ENCODE measurements at places on chromosomes 1 and 21.

DNA sequence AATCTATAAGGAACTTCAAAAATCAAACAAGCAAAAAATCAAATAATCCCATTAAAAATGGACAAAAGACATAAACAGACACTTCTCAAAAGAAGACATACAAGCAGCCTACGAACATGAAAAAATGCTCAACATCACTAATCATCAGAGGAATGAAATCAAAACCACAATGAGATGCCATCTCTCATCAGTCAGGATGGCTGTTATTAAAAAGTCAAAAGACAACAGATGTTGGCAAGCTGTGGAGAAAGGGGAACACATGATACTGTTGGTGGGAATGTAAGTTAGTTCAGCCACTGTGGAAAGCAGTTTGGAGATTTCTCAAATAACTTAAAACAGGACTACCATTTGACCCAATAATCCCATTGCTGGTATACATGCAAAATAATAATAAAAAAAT is 226.4 kb downstream of the S1PR1 start:
- no peak for DNase-seq

GRCh38 chr21:26756491-26757159 is 88.6 kb downstream of the ADAMTS1 start:
- no peak for DNase-seq

DNA sequence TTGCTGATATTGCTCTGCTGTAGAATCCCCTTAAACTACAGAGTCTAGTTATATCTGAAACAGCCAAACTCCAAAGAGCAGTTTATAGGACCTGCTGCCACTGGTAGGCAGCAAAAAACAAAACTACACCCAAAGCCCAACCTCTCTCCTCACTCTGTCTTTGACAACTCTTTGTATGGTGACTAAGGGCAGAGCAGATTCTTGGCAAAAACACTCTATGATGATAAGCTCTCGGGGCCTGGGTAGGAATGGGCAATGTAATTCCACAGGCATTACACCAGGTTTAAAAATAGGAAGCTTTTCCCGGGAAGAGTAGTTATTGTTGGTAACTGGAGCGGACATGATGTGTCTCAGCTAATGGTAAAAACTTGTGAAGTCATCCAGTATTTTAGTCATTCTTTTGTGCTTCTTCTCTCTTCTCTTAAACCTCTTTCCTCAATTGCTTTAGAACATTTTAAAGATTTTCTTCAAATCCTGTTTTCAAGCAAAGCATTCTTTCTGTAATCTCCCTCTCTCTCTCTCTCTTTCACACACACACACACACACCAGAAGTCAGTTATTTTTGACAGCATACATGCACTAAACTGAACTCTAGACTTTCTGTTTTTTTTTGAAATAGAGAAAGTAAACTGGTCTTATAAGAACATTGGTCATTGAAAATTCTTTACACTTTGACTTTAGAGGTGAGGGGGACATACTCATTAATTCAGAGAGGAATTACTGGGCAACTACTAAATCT is 193.5 kb downstream of the PAPPA2 start:
- no peak for DNase-seq

DNA sequence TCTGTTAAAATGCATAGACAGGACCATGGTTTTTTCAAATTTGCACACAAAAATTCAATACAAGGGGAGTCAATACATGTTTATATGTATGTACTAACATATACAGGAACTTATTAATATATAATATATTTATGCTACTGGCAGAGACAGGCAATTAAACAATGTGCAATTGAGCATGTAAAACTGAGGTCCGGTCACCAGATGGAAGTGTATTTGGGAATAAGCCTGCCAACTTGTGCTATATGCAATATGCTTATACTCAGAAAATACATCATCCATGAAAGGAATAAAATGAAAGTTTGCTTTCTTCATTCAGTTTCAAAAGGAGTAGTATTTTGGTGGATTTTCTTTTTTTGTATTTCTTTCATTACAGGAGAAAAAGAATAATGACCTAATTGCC is 640.2 kb upstream of the CXADR start:
- DNase-seq, result no peak

DNA sequence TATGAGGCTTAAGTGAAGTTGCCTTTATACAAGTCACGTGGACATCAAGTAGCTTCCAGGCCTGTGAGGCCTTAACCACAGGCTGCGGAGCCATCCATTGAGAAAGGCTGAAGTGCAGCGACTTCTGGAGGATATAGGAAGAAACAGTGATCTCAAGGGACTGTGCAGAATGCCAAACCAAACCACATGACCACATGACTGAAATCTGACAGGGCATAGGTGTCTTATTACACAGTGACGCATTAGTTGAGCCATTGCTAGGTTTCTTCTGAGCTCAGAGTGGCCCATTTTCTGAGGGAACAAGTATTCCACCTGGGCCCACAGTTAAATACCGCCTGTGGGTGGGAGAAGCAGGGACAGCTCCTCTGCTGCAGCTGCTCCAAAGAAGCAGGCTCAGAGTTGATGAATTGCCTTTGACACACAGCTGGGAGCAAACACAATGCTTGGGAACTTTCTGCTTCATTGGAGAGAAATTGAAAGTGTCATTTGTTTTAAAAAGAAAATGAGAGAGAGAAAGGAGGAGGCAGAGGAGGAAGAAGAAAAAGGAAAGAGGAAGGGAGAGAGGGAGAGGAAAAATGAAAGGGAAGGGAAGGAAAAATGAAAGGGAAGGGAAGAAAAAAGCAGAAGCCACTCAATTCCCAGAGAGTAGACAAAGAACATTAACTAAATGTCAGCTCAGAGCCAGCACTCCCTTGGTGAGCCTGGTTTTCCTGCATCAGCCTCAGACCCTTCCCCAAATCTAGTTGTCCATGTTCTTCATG is 94.4 kb downstream of the COLGALT2 start:
- no peak for DNase-seq

GRCh38 chr1:15948595-15949452 is 27.1 kb downstream of the ZBTB17 start:
- peak; percentile 72 for DNase-seq

- DNase-seq, result peak; percentile 42
These were observed 25.0 kb downstream of the PRMT2 start for GRCh38 chr21:46660505-46660904.

DNA sequence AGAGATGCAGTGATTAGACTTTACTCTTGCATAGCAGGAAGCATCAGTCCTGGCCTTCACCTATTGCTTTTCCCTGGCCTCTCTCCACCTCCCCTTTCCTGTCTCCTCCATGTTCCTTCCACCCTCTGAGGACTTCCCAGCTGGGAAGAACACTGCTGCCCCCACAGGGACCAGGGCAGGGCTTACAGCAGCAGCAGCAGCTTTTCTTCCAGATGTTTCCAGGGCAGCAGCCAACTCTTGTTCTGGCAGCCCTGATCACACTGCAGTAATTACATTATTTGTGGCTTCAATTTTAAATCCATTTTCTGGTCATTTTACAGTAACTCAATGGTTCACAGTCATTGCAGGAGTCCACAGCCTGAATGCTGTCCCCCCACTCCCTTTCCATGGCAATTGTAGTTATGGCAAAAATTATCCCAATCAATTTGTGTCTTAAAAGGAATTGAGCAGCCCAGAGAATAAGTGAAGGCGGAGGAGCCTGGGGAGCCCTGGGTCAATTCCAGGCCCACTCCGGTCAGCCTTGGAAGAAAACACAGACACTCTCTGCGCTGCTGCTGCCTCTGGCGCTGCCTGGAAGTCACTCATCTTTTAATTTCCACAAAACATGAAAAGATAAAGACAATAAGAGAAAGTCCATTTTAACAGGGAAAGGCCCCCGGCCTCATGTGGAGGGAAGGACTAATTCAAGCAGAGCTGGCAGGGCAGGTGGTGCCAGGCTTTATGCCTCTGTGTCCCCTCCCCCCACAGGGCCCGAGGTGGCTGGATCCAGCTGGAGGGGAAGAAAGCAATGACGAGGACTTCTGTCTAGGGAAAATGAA is 148.6 kb downstream of the GRIK3 start:
- no peak for DNase-seq

- no peak for DNase-seq
These were observed 348.8 kb upstream of the DAB1 start for GRCh38 chr1:57772580-57773195.

DNA sequence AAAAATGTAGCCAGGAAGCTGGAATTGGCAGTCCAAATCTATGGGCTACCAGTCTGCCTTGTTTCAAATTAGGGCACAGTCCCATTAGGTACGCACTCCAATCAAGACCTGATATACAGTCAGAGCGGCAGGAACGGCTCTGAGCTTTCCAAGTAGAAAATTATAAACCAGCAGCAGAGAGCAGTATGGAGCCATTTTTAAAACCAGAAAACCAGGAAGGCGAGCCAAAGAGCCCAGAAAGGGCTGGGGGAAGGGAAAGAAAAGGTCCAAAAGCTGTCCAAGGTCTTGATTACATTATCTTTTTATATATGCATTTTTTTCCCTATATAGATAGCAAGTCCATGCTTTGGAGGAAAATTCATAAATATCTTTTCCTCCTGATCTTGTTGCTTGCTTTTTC is 719.0 kb downstream of the RWDD3 start:
- no peak for DNase-seq

DNA sequence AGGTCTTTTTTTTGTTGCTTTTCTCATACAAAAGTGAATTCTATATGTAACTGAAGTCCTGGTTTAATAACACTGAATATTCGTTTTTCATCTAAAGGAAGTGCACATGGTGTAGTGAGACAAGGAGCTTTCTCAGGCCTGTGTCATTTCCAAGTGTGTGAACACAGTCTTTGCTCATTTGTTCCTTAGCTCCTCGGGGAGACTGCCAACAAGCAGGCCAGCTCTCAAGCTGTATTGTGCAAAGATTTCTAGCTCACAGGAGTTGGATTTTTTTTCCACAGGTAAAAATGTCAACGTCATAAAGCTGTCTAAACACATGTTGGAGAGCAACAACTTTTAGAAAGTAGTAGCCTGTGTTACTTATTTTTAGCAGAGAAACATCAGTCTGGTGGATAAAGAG is 87.8 kb upstream of the S1PR1 start:
- no peak for DNase-seq

- no peak for DNase-seq
These were observed 463.8 kb downstream of the USP25 start for GRCh38 chr21:16193496-16194094.

GRCh38 chr1:108559215-108560186 is at the start of gene EEIG2:
Gene EEIG2, plus strand, starts transcription at chr1:108560100. Its CDS starts 329 bp downstream, at chr1:108560429.
- DNase-seq, result peak; percentile 91

DNA sequence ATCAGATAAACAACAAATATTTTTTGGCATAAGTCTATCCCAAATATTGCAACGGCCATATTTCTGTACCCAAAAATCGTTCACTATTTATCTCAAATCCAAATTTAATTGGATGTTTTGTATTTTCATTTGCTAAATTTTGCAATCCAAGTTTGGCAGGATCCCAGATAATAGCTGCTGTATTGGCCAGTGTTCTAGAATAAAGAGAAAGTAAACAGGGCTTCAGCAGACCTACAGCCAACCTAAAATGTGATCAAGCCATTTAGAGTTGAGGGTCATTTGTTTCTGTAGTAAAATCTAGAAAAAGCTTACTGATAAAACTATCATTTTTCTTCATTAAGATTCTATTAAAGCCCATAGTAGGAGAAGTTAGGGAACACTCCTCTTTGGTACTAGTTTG is 506.6 kb upstream of the PTBP2 start:
- no peak for DNase-seq

DNA sequence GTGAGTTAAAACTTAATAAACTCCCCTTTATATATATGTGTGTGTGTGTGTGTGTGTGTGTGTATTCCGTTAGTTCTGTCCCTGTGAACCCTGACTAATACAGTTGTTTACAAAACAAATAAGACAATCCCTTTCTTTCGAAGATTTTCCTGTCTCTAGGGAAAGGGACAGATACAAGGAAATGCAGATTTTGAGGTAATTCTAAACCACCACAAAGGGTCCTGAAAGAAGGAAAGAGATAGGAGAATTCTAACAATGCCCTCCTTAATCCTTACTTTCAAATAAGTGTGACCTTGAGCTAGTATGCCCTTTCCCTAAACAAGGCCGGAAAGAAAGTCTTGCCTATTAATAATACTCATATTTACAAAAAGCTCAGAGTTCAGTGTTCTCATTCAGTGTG is 164.8 kb upstream of the COL11A1 start:
- no peak for DNase-seq

DNA sequence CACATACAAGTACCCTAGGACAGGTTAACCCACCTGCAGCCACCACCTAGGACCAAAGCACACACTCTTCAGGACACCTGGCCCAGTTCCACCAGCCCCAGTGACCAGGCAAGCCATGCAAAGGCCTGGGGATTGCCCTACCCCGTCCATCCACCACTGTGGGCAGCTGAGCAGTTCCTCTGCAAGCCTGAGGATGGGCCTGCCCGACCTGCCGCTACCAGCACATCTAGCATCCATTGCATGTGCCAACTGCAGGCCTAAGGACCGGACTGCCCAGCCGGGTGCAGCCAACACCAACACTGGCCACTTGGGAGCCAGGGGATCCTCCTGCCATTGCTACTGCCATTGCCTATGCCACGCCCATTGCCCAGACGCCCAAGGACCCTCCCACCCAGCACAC is 558.3 kb downstream of the SMYD3 start:
- DNase-seq, result no peak

- DNase-seq, result no peak
These were observed 41.2 kb upstream of the CR1L start for GRCh38 chr1:207603777-207604176.

GRCh38 chr1:3898994-3899753 is 898 bp downstream of the C1orf174 start:
- peak; percentile 50 for DNase-seq

GRCh38 chr1:83109692-83110091 is 889.2 kb downstream of the TTLL7 start:
- no peak for DNase-seq

DNA sequence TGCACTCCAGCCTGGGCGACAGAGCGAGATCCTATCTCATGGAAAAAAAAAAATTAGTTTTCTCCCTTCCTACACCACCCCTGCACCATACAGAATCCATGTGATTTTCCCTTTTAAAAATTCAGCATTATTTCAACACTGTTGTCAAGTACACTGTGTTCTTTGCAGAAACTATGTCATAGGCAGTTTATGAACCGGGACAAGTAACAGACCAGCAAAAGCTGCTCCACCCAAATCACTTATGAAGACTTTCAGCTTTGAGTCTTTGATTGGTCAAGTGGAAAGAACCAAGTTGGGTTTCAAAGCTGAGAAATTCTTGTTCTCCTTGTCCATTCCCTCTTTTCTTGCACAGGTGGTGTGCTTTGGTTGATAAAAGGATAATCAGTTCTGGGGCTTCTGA is 173.0 kb downstream of the CDC7 start:
- DNase-seq, result no peak

- peak; percentile 42 for DNase-seq
These were observed 519 bp downstream of the RERE start for GRCh38 chr1:8816831-8817411.

GRCh38 chr1:9539829-9540550 is 725 bp downstream of the SLC25A33 start:
- DNase-seq, result peak; percentile 55

- no peak for DNase-seq
These were observed 8.5 kb upstream of the USP1 start for GRCh38 chr1:62428351-62428750.

- DNase-seq, result no peak
These were observed 29.4 kb upstream of the GCLM start for GRCh38 chr1:93938461-93939145.

- DNase-seq, result no peak
These were observed 16.6 kb downstream of the NAV1 start for GRCh38 chr1:201555593-201555945.

Measured in stimulated activated CD8-positive, alpha-beta memory T cell treated with anti-CD3 and anti-CD28 coated beads, Interleukin-4, amount 100 ng/mL, for 48 hours (primary cell).